ENCODE measurements at places on chromosomes 7 and 10.

- DNase-seq, result no peak
Observed at GRCh38 chr7:38068461-38068860, 109.6 kb upstream of the STARD3NL start.

DNA sequence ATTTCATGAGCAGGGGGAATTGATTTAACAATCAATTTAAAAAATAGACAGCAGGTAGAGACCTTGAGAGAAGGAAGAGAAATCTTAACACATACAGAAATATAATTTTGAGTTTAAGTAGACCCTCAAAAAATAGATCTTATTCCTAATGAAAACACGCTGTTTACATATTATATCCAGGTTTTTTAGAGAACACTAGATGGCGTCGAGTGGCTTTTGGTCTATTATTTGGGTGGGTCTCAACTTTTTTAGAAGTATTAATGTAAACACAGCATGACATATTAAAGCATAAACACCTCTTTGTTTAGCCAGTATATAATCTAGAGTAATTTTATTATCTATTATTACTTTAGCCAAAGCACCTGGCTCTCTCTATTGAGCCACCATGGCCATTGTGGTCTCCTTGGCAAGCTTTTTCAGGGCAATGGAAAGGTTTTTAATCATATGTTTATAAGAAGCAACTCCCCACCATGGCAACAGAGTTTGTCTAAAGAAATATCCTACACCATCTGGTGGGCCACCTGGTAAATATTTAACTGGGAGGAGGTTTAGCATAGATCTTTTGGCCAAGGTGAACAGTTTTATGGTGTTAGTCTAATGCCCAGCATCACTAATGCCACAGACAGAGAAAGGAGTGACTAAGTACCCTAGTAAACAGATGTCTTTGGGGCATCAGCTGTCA, 59.7 kb upstream of the PRSS1 start:
- no peak for DNase-seq

- no peak for DNase-seq
Observed at GRCh38 chr7:139697056-139697455, 80.7 kb downstream of the HIPK2 start.

- DNase-seq, result no peak
Observed at GRCh38 chr7:137753067-137753466, 93.7 kb downstream of the DGKI start.

- DNase-seq, result no peak
Observed at GRCh38 chr10:110418218-110418617, 79.5 kb upstream of the DUSP5 start.

DNA sequence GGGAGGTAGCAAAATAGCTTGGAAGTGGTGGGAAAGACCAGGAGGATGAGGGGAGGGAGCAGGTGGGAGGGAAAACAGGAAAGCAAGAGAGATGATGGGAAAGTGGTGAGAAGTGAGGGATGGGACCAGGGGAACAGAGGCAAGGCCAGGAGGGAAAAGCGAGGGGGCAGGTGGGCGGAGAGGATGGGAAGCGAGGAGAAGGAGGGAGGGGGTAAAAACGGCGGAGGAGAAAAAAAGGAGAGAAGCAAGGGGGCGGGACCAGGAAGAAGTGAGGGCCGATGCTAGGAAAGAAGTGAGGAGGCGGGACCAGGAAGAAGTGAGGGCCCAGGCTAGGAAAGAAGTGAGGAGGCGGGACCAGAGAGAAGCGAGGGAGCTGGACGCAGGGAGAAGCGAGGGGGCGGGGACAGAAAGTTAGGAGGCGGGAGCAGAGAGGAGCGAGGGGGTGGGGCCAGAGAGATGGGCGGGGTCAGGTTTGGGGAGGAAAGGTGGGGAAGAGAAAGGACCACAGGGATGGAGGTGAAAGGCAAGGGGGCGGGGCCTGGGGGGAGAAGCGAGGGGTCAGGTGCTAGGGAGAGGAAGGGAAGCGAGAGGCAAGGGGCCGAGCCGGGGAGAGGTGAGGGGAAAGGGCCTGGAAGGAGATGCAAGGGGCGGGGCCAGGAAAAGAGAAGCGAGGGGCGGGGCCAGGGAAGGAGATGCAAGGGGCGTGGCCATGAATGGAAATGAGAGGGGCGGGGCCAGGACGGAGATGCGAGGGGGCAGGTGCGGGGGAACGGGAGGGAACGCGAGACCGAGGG, 984 bp downstream of the SMURF1 start:
- DNase-seq, result peak; percentile 63

- DNase-seq, result no peak
Observed at GRCh38 chr10:70775679-70776454, 9.3 kb downstream of the TBATA start.

DNA sequence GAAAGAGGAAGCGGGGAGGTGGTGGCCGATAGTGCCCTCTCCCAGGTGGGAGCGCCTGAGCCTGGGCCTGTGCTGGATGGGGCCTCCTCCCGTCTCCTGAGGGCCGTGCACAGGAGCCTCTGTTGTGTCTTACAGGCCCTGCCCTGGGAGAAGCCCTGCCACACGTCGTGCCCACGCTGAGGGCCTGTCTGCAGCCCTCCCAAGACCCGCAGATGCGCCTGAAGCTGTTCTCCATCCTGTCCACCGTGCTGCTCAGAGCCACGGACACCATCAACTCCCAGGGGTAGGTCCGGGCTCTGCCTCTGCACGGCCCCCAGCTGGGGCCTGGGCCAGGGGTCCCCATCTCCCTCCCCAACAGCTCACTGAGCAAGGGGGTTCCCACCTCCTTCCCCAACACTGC, 43.3 kb upstream of the PRKAR1B start:
- no peak for DNase-seq

DNA sequence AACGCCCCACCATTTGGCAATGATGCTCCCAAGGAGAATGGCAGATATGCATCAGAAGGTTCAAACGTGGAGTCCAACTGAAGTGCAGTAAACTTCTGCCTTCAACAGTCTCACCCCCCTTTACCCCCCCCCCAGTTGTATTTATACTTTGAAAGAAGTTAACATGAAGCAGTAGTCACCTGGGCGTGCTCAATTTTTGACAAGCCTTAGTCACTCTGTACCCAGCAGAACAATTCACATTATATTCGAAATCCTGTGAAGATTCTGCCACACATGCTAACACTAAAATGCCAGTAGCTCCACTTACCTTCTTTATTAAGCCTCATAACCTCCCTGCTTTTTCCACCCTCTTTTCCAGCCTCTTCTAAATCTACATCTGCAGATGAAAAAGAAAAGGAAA, 894 bp downstream of the ATXN7L1 start:
- no peak for DNase-seq

DNA sequence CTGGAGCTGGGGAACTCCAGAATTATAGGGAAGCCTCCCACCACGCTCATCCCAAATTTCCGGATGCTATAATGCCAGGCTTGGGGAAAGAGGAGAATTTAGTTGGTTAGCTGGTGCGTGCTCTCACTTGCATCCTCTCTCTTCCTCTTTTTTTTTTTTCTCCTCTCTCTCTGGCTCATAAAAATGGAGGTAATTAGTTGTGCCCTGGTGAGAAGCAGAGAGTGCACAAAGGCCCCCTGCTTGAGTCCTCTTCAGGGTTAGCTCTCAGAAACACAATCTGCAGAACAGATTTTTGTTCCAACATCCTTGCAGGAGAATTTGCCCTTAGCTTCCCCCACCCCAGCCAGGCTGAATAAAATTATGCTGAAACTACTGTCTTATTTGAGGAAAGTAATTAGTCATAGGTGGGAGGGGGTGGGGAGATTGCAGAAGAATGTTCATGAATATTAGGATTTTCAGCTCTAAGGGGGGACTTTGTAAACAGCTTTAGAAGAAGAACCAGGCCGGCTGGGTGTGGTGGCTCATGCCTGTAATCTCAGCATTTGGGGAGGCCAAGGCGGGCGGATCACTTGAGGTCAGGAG, 7.6 kb downstream of the SERPINE1 start:
- DNase-seq, result no peak
